Skeletal muscle cell (primary cell): ENCODE measurements at places on chromosomes 4 and X.
A peak's percentile ranks its signal among the peaks of the same experiment; 100 is the strongest.

- no peak for DNase-seq
Observed at GRCh38 chr4:5168891-5169290, 117.6 kb downstream of the STK32B start.

- DNase-seq: no peak
Observed at GRCh38 chr4:37762991-37763368, 63.5 kb upstream of the PGM2 start.

DNA sequence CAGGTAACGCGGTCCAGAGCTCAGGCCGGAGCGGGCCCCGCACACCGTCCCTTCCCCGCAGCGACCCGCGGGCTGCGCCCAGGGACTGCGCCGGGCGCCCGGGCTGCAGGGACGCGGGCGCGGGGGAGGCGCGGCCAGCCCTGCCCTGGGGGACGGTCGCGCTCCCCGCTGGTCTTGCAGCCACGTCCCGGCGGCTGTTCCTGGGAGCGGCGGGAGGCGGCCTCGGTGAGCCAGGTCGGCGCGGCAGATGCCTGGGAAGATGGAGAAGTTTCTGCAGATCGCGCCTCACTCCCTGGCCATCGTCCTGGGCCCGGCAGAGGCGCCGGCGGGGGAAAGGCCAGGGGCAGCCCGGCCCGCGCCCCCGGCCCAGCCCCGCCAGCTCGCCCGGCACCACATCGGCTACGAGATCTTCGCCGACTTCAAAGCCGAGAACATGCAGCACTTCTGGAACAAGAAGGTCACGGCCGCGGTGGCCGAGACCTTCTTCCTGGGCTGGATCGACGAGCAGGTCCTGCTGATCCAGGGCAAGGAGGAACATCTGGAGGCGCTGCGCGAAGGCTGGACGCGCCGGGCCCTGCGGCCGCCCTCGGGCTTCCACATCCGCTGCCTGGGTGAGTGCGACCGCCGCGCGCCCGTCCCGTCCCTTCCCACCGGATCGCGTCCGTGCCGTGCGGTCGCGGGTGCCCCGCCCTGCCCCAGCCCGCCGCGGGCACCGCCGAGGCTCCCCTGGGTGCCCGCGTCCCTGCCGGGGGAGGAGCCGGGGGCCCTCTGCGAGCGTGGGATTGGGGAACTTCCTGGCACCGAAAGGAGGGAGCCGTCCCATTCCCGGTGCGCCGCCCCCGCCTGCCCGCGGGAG lies 107.4 kb upstream of the STOX2 start:
- no peak for DNase-seq

DNA sequence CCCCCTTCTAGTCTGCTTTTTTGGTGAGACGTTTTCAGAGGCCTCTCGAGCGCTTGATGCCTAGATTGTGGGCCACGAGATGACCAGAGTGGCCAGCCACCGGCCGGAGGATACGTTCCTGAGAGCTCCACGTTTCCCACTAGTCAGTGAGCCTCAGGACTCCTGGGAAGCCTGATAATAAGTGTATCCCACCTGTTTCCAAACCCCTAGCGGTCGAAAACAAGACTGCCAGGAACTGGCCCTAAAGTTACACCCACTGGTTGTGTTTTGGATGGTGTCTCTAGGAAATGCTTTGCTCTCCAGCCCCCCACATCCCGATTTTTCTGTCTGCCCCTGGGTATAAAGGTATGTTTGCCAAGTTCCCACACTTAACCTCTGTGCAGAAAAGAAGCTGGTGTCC lies 4.6 kb upstream of the RS1 start:
- DNase-seq: no peak

- no peak for DNase-seq
Observed at GRCh38 chrX:109886122-109886761, 116.7 kb upstream of the TMEM164 start.

DNA sequence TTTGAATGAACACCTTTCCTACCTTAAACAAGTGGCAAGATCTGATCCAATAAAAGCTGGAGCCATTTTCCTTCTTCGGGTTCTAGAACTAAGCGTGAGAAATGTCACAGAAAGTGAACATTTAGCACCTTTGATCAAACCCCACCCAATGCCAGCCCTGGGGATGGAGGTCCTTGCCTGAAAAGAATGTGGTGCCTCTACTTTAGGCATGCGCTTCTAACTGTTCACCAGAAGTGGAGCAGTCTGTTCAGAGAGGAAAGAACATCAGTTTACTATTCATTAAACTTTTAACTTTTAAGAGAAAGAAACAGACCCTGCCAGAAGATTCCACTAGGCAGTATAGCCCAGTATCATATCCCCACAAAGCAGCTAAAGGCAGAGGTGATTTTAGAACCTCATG lies 75.9 kb downstream of the INTS12 start:
- DNase-seq: no peak

GRCh38 chr4:142778900-142779299 lies 67.2 kb downstream of the INPP4B start:
- DNase-seq: no peak

- DNase-seq: no peak
Observed at GRCh38 chr4:70305601-70306000, 29.2 kb upstream of the CABS1 start.

GRCh38 chrX:46311581-46312120 lies 233.6 kb downstream of the ZNF674 start:
- DNase-seq: no peak

DNA sequence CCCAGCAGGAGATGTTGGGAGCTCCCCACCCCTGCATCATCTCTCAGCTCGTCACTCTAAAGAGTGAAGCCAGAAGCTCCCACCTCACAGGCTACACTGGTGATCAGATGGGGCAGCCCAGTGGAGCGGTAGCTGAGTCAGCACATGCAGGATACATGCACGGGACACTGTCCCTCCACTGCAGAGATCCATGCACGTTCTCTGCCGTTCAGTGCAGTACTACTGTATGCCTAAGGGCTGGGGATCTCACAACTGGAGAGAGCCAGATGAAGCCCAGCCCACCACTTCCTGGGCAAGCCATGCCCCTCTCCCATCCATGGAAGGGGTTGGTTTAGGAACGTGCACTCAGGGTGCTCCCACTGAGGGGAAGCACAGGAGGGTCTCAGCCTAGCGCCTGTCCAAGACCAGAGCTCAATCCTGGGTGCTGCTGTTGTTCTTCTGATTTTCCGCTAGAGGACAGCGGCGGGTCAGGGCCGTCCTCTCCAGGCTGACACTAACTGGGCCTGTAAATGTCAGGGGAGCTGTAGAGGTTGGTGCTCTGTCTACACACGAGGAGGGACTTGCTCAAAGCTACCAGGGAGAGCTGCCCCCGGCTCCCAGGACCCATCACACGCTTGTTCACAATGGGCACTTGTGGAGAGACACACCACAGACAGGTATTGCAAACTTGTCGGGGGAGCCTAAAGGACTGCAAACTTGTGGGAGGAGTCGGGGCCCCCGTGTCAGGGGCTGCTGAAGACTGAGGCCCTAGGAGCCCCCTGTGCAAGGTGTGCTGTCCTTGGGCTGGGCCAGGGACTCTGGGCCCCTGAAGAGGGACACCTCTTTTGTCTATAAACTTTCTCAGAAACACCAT lies 18.2 kb upstream of the ABLIM2 start:
- no peak for DNase-seq

DNA sequence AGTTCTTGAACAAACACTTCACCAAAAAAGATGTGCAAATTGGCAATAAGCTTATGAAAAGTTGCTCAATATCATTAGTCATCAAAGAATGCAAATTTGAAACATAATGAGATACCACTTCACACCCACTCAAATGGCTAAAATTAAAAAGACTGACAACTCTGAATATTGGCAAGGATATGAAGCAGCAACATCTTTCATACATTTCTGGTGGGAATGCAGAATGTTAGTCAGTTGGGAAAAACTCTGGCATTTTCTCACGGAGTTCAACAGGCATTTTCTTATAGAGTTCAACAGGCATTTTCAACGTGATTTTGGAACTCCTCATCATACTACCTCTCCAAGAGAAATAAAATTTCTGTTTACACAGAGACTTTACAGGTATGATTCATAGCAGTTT lies 297.4 kb upstream of the MAGEC2 start:
- no peak for DNase-seq

DNA sequence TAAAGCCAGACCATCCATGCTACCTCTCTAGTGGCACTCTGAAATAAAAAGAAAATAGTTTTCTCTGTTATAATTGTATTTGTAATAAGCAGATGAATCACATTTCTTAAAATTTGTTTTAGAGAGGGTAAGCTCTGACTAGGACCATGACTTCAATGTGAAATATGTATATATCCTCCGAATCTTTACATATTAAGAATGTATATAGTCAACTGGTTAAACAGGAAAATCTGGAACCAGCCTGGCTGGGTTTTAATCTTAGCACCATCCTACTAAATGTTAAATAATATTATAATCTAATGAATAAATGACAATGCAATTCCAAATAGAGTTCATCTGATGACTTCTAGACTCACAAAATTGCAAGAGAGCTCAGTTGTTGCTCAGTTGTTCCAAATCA lies 1.5 kb downstream of the FGB start:
- DNase-seq: no peak

DNA sequence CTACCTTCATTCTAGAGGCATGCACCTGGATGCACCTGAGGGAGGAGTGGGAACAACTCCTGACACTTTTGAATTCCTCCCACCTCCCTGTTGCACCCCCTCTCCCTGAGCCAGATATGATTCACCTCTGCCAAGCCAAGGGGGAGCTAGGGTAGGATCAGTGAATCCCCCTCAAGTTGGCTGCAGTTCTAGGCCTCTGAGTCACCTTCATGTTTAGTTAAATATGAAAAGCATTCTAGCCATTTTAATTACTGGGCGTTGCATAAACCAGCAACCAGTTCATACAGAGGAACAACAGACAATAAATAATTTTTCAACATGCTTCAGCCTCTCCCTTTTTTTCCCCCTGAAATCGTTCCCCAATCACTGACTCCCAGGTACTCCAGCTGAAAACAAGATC lies 1440.2 kb downstream of the ADGRL3 start:
- no peak for DNase-seq

DNA sequence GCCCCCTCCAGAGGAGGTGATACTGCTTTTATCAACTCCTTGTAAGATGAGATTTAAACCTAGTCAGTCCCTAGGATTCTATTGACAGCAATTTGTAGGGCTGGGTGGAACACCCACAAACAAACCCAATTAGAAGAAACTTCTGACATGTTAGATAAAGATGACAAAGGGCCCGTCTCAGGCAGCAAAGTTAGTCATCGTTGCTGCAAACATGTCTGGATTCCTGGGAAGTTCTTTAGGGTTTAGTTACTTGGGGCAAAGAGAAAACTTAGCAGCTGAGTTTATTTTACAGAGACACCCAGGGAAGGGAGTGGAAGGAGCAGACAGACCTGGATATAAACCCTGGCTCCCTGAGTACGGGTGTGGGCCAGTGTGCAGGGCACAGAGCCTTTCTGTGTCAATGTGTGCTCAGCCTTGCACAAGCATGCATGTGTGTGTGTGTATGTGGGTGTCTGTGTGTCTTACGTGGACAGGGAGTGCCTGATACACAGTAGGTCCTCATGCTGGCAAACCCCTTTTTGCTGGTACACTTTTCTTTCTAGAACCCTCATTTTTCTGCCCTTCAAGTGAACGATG lies 130.0 kb upstream of the STX18 start:
- no peak for DNase-seq

DNA sequence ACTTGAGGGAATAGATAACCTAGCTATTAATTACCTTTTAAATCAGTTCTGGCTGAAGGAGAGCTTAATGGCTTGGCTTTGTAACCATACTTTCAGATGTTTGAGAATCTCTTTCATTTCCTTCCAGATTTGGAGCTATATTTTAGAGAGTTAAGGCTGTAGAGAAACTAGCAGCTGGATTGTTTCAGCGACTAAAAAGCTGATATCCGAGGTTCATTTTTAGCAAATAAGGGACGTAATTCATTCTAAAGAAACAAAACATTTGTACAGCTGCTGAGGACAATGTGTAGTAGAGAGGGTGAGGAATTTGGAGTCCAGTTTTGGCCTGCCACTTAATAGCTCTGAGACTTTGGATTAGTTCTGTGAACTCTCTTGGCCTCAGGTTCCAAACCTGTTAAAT lies 12.2 kb downstream of the OSTC start:
- no peak for DNase-seq

DNA sequence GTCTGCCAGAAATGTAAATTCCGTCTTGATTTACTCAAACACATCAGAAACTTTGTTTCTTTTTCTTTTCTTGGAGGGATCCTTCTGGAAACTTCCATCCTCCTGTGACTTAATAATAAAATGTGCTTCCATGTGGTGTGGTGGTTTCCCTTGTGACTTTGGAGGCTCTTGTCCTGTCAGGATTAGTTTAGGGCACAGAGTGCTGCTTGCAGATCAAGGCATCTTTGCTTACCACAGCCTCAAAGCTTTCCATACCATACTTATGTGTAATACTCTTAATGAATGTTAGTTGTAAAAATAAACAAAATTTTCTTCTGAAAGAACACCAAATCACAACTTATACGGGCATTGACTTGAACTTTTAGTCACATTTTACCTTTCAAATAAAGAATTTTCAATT lies 27.4 kb downstream of the GBA3 start:
- DNase-seq: no peak

GRCh38 chr4:174629265-174629664 lies 107.0 kb upstream of the HPGD start:
- peak; percentile 3 for DNase-seq

DNA sequence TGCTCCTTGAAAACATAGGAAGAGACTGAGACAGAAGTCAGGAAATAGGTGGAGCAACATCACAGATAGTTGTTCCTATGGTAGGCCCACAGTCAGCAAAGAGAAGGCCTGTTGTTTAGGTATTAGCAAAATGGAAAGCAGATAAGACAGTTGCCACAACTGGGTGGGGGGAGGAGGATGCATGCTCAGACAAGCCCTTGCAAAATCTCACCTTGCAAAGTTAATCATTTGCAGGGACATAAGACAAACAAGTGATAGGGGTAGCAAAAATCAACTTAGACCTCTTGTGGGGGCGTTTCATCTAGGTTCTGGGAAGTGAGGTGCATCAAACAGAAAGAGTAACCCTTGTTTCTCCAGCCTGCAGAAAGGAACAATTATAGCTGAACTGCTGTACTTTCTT lies 30.7 kb downstream of the SERPINA7 start:
- no peak for DNase-seq

GRCh38 chrX:2875798-2876399 lies 47.2 kb downstream of the GYG2 start:
- DNase-seq: no peak

DNA sequence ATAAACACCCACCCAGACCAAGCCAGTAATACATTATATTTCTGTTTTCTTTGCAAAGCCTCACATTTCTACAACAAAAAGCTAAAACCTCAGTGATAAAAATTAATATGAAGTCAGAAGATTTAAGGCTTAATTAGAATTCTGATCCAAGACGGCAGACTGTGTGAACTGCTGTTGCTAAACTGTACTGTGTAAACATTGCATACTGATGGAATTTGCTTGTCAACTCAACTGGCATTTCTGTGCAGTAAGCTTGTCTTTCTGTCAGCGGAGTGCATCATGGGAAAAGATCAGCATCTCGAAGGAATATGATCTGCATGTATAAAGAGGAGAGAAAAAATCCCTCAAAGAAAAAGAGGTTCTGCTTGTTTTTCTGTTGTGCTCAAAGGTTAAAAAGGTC lies 69.4 kb upstream of the SPANXB1 start:
- no peak for DNase-seq
